NCI-H345 (cell line): ENCODE measurements at places on chromosomes 3 and 15.

DNA sequence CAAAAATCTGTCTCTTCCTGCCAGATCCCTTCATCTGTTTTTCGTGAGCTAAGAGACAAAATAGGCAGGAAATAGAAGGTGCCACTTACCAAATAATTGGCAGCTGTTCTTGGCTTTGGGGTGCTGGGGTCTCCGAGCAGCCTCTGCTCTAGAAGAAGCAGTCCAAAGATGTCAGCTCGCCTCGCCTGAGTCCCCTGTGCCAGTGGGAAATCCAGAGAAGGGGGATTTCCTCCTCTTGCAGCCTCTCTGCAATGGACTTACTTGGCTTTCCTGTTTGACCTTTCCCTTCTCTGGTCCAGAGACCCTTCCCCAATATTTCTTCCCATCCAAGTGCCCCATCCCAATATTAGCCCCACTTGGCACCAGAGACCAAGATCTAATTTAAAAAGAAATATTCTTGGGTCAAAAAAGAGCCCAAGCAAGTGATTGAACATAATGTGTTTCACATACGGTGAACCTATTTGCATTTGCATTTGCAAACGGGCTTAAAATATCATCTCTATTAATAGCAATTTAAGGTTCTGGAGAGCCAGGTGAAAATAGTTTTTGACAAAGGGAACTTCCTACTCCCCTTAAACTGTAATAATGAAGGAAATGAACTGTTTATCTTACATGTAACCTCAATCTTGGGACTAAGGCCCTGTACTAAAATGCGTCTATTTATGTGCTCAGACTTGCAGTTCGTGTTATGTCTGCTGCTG, 23.2 kb downstream of the CD86 start:
- DNase-seq = no peak

GRCh38 chr3:40976241-40976640, 223.1 kb upstream of the CTNNB1 start:
- no peak for DNase-seq

- DNase-seq = no peak
Measured at GRCh38 chr3:106534206-106534605, 665.4 kb upstream of the CBLB start.

- no peak for DNase-seq
Measured at GRCh38 chr3:126399351-126399735, 4.6 kb downstream of the CFAP100 start.

GRCh38 chr3:85912980-85913379, 954.2 kb downstream of the CADM2 start:
- DNase-seq = no peak

GRCh38 chr3:126083138-126083445, 832 bp downstream of the SLC41A3 start:
- DNase-seq = no peak

DNA sequence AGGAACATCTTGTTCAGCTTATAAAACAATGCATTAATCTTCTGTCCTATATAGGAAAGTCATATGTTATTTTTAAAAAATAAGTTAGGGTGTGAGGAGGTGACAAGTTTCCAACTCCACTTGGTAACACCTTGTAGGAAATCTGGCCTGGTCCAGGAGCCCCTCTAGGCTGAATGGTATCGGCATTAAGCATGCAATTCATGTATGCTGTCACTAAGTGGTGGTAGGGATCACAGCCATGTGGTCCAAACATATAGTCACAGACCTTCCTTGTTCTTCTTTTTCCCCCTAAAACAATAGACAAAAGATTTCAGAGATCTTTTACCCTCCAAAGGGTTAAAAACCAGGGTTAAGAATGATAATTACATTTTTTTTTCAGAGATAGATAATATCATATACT, 4.2 kb upstream of the APBA2 start:
- DNase-seq = no peak

DNA sequence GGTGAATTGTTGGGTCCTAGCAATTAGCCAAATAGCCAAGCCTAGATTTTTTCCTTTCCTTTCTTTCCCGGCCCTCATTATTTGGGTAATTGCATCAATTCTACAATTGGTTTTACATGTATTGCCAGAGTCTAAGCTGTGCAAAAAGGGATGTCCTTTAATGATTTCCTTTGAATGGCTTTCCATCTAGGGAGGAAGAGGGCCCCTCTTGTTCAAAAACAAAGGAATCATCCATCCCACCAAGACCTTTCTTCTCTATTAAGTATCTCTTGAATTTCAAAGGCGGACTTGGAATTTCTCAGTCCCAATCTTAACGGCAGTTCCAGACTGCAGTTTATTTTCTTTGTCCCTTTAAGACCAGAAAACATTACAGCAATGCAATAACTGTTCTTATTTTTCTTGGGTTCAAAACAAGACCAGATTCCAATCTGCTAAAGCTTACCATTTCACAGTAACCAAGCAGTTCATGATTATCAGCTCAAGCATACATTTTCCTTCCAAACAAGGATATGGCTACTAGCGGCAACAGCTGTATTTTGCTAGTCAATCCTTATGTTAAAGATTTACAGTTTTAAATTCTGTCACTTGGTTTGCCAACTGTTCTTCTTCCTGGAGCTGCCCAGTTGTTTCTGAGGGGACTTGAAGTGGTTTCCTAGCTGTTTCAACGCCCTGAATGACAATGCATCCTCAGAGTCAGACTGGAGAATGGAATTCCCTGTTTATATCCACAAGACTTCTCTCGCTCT, 91.4 kb upstream of the LRIG1 start:
- no peak for DNase-seq

GRCh38 chr3:152834776-152835600, at the start of gene P2RY1:
Gene P2RY1 (plus strand): TSS chr3:152835131. CDS start chr3:152835783, 652 bp downstream.
- DNase-seq = peak; percentile 13

GRCh38 chr15:62519900-62520299, 354.8 kb upstream of the C2CD4B start:
- DNase-seq = no peak

GRCh38 chr15:60137711-60138396, 133.7 kb downstream of the FOXB1 start:
- DNase-seq = no peak

GRCh38 chr15:63291507-63291906, 14.1 kb downstream of the APH1B start:
- DNase-seq = no peak

DNA sequence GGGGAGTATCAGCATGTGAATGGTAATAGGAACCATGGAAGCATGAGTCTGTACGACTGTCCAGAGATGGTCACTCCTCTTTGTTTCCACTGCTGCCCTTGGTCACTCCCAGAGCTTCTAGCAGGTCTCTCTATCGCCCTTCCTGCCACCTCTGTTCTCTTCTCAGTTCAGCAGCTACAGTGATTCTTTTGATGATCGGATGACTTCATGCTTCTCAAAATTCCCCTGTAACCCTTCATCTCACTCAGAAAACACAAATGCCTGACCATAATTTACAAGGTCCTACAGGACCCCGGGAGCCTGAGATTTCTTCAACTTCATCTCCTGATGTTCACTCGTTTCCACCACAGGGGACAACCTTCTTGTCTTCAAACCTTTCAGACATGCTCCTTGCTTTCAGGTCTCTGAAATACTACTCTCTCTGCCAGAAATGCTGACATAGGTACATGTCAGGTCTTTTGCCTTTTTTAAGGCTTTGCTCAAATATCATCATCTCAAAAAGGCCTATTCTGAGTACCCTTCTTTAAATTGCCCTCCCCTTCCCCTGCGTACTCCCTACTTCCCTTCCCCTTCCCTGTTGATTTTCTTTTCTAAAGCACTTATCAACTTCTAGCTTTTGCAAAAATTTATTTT, 42.1 kb upstream of the BHLHE40 start:
- DNase-seq = no peak

DNA sequence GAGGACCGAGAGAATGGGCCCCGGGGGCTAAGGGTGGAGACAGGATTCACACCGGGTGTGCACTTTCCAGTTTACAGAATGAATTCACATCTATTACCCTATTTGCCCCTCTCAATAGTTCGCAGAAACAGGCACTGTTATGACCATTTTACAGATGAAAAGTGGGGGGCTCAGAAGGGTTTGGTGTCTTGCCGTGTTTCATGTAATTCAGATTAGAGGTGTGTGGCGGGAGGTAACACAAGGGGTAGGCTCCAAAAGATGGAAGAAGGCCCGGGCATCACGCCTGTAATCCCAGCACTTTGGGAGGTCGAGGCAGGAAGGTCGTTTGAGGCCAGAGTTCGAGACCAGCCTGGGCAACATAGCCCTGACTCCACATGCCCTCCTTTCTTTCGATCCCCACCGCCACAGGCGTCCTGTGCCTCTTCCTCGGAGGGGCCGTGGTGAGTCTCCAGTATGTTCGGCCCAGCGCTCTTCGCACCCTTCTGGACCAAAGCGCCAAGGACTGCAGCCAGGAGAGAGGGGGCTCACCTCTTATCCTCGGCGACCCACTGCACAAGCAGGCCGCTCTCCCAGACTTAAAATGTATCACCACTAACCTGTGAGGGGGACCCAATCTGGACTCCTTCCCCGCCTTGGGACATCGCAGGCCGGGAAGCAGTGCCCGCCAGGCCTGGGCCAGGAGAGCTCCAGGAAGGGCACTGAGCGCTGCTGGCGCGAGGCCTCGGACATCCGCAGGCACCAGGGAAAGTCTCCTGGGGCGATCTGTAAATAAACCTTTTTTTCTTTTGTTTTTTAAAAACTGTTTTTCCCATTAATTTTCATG, 3.4 kb downstream of the DUOXA2 start:
- DNase-seq = no peak

DNA sequence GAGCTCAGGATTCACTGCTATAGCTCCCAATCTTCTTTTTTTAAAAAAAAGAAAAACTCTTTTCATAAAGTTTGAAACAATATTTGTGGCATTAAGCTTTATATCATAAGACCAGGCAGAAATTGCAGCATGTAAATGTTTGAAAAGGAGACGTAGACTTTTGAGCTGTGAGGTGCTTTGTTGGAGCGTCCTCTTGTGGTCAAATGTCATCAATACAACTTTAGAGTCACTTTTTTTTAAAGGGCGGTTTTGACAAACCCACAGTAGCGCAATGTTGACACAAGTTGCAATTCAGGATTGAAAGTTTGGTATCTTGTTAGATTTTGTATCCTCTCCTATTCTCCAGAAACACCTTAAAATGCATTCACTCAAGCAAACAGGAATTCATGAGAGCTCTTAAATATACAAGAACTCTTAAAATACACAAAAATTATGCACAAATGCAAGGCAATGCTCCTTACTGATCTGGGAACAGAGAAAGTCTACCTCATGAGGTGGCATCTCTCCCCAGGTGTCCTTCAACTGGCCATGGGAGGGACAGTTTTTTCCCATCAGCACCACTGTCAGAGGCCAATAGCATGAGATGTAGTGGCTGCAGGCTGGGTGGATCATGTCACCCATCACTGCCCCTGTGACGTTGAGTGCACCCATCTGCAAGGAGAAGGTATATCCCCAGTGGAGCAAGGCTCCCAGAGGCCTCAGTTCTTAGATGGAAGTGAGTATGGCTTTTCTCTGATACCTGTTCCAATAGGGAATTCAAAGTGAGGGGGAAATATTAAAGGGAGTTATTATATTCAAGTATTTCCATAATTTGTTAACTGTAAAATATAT, 70.7 kb downstream of the ANXA2 start:
- DNase-seq = peak; percentile 53

GRCh38 chr3:127482216-127483004, 108.1 kb downstream of the TPRA1 start:
- DNase-seq = no peak

GRCh38 chr3:50708620-50709019, 33.9 kb downstream of the DOCK3 start:
- peak; percentile 30 for DNase-seq

DNA sequence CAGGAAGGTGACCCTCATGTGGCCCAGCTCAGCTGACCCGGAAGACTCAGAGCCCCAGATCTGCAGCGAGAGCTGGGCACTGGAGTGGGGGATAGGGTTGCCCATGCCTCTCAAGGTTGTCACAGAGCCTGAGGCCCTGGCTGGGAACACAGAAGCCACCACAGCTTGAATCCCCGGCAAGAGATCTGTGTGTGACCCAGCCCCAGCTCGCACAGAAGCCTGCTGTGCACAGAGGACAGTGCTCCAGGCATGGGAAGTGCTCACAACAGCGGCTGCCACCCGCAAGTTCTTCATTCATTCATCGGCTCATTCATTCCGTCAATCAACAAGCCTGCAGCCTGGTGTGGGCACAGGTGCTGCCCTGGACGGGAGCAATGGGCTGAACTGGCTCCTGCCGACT, 36.4 kb downstream of the DNAJB8 start:
- DNase-seq = no peak

DNA sequence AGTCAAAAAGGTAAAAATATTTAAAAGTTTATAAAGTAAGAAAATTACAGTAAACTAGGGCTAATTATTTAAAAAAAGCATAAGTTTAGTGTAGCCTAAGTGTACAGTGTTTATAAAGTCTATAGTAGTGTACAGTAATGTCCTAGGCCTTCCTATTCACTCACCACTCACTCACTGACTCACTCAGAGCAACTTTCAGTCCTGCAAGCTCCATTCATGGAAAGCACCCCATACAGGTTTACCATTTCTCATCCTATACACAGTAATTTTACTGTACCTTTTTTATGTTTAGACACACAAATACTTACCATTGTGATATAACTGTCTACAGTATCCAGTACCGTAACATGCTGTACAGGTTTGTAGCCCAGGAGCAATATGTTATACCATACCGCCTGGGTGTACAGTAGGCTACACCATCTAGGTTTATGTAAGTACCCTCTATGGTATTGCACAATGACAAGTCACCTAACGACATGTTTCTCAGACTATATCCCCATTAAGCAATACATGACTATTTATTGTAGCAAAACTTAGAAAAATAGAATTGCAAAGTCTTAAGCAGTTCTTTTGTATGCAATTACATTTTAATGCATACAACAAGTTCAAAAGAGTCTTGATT, 19.5 kb downstream of the AVEN start:
- no peak for DNase-seq

- DNase-seq = no peak
Measured at GRCh38 chr15:81002331-81003096, 1.8 kb downstream of the TLNRD1 start.

DNA sequence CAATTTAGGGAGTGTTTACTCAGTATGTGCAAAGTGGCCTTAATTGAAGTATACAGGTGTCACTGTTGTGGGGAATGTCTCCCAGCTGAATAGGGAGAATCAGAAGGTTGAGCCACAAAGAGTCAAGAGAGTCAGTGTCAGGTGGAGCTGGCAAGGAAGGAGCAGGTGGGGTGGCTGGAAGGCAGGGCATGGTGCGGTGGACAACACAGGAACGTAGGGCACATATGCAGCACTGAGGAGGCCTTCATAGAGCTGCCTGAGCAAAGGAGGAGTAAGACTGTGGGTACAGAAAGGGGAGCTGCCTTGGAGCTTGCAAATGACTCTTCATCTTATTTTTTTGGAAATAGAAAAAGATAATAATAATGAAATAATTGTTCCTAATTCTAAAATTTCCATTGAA, 20.0 kb downstream of the ARHGEF3 start:
- no peak for DNase-seq

GRCh38 chr15:81895723-81896122, 150.1 kb downstream of the MEX3B start:
- DNase-seq = no peak

- DNase-seq = no peak
Measured at GRCh38 chr3:42698216-42698910, 4.2 kb downstream of the HHATL start.
